ENCODE measurements at places on chromosomes 7 and 10.
A peak's percentile ranks its signal among the peaks of the same experiment; 100 is the strongest.

- no peak for DNase-seq
Measured at GRCh38 chr10:27660268-27660667, 85.4 kb downstream of the MKX start.

DNA sequence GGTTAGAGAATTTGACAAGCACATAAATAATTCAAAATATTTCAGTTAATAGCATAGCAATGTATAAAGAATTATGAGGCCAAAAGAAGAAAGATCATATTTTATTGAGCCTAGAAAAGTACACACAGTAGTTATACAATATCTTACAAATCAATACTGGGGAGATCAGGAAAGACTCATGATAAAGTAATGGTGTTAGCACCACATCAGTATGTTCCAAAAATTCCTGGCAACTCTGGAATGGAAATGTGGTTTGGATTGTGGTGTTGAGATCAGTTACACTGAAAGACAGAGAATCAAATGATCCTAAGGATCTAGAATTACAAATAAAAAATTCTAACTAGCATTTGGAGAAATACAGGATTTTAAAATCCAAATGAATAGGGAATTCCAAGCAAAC is 420.5 kb upstream of the CNTNAP2 start:
- no peak for DNase-seq

GRCh38 chr7:1134951-1135350 is 25.0 kb downstream of the ZFAND2A start:
- DNase-seq: no peak

DNA sequence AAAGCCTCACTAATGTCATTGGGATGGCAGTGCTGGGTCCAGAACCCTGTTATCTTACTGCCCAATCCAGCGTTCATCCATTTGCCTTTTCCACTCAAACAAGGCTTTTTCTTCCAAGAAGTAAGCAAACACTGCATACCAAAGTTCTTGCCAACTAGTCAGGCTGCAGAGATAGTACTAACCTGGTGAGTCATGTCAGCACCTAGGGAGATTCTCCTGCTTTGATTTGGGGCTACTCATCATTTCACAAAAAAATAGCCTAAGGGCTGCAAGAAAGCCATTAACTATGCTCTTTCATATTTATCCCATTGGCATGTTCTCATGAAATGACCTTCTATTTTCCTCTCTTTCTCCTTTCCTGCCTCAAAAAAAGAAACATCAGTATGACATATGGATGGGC is 142.6 kb downstream of the TWIST1 start:
- no peak for DNase-seq

GRCh38 chr10:104615136-104615535 is 26.0 kb upstream of the SORCS3 start:
- DNase-seq: no peak

DNA sequence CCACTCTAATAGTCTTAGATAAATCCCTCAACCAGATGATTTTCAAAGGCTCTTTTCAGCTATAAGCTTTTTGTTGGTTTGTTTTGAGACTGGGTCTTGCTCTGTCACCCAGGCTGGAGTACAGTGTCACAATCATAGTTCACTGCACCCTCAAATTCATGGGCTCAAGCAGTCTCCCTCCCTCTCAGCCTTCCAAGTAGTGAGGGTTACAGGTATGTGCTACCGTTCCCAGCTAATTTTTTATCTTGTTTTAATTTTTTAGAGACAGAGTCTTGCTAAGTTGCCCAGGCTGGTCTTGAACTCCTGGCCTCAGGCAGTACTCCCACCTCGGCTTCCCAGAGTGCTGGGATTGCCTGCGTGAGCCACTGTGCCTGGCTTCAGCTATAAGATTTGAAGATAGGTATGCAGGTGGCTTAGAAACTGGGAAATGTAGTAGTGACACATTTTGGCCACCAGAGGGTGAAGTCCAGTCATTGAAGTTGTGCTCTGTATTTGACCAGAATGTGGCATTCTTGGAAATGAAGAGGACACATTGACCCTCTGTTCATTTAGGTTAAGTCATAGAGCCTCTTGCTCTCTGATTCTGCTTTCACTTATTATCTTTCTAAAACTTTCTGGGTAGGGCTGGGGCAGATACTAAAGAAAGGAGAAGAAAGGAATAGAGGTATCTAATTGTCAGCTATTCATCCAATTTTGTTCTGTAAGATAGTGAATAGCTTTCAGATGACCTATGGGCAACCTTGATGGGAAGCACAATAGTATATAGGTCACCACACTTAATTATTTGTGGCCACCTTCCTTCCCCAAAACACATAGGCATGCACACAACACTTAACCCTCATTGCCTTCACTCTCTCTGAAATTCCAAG is 36.0 kb downstream of the R3HCC1L start:
- DNase-seq: peak; percentile 53

GRCh38 chr10:124336186-124336585 is 82.5 kb downstream of the OAT start:
- no peak for DNase-seq

DNA sequence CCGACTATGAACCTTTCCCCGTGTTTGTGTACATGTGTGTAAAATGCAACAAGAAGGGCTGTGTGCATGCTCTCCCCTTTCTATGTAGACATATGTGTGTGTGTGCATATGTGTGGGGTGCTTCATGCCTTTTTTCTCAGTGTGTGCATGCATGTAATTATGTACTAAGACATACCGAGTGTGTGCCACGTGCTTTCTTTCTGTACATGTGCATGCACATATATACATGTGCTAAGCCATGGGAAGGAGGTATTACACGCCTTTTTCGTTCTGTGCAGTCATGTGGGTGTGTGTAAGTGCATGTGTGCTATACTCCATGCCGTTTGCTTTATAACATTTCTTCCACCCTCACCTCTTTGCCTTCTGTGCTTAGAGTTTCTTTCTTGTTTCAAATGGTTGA is 544.3 kb downstream of the TNS3 start:
- DNase-seq: no peak

GRCh38 chr7:28542410-28542809 is 130.1 kb downstream of the CREB5 start:
- no peak for DNase-seq

DNA sequence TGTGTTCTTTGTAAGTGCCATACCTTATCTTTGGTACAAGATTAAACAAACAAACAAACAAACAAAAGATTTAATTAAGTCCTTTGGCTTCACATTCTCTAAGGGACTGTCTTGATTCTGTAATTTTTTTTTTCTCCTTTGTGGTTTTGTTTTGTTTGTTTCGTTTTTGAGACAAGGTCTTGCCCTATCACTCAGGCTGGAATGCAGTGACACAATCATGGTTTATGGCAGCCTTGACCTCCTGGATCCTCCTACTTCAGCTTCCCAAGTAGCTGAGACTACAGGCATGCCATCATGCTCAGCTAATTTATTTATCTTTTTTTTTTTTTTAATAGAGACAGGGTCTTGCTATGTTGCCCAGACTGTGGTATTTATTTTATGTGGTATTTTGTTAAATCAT is 165.8 kb downstream of the LRRC4 start:
- no peak for DNase-seq

DNA sequence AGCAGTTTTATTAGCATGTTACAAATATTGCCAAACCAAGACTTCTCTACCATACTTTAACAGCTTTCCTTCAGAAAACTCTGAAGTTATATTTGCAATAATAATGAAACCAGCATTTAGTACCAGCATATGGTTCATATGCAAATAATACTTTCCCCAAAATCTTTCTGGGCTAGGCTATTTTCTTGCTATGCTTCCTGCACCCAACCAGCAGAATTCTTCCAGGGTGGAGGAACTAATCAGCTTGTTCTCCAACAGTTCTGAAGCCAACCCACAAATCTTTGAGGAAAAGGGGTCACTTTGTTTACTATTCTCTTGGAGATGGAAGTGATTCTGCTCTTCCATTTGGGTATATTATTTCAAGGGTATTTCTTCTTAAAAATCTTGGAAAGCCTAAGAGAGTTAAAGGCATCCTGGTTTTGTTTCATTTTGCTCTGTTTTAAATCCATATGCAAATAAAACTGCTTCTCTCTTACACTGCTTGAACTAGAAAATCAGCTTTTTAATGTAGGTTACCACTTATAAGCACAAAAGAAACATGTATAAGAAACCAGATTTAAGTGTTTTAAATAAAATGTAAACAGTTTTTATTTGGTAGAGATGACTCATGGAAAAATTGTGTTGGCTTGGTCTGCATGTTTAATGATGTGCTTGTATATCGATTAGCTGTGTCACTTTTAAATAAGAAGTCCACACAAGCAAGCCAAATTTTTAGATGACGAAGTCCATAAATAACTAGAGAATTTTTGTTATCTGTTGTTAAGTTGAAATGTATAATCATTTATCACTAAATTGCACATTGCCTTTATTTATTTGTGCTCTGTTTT is 103.7 kb downstream of the HECTD2 start:
- no peak for DNase-seq

- DNase-seq: no peak
Measured at GRCh38 chr10:123415523-123415922, 250.6 kb upstream of the GPR26 start.

DNA sequence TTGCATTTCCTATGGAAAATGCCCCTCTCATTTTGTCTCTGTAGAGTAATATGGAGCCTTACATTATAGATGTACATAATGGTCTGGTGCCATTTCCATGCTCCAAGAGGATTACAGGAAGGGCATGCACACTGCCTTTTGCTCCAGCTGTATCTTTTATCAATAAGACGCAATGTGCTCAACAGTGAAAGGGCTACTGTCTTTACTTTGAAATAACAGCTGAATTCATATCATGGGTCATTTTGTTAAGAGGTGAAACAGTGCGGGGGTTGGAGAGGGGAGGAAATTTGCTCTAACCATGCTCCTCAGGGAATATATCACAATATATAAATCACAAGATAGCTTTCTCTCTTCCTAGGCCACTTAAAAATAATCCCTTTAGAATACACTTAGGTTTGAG is 77.7 kb downstream of the ICA1 start:
- DNase-seq: no peak

DNA sequence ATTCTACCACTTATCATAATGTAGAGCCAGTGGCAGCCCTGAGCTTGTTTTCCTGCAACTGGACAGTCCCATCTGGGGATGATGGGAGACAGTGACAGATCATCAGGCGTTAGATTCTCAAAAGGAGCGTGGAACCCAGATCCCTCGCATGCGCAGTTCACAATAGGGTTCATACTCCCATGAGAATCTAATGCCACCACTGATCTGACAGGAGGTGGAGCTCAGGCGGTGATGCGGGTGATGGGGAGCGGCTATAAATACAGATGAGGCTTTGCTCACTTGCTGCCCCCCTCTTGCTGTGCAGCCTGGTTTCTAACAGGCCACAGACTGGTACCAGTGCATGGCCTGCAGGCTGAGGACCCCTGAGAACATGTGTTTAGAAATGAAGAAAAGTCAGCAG is 260.1 kb downstream of the CAMK1D start:
- no peak for DNase-seq

GRCh38 chr7:24574950-24575349 is 1.7 kb downstream of the PALS2 start:
- no peak for DNase-seq

DNA sequence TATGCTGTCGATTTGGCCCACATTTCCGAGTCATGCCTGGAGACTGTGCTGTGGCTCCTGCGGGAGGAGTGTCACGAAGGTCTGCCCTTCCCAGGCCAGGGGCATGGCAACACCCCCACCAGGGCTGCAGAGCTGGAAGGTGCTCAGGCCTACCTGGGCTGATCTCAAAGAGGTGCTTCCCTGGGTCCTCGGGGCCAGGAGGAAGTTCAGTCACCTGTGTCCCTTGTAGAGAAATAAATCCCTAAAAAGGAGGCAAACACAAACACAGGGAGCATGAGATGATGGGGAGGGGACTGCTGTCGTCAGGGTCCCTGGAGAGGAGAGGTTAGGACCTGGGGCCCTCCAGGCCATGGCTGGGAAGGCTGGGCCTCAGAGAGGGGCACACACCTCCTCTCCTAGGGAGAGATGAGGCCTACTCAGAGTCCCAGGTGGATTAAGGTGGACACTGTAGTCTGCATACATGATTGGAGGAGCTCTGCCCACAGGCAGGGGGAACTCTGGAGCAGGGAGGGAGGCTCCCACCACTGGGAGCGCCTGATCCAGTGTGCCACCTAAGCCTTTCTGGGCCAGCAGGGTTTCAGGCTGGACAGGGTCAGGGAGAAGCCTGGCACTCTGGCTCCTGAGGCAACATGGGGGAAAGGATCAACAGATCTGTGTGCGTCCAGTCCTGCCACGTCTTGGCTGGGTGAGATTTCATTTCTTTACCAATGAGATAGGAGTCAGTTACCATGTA is 49.4 kb downstream of the ARHGAP22 start:
- no peak for DNase-seq

DNA sequence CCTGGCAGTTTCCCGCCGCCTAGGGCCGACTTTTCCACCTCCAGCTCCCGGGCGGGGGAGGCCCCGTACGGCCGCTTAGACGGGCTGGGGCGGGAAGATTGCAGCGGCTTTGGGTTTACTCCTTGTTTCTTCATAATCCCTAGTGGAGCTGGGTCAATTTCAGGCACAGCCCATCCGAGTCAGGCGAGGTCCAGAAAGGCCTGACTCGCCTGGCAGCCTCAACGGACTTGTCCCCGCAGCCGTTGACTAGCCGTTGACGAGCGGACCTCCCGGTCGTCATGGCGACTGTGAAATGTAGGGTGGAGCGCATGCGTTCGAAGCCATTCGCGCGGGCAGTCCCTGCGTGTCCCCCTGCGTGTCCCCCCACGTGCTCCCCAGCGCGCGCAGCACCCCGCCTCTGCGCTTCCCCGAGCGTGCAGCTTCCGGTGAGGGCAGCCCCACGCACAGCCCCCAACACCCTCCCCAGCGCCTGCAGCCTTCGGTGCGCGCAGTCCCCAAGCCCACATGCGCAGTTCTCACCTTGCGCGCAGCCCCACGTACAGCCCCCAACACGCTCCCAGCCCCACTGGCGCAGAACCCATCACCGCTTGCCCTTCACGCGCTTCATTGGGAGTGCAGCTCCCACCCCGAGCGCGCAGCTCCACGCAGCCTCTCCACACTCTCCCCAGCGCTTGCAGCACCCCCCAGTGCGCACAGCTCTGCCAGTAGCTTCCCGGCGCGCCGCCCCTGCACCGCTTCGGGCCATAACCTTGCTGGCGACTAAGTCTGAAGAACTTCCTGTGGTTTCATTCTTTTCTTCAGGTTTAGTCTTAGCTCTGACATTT is 67.8 kb downstream of the TBX20 start:
- DNase-seq: no peak

DNA sequence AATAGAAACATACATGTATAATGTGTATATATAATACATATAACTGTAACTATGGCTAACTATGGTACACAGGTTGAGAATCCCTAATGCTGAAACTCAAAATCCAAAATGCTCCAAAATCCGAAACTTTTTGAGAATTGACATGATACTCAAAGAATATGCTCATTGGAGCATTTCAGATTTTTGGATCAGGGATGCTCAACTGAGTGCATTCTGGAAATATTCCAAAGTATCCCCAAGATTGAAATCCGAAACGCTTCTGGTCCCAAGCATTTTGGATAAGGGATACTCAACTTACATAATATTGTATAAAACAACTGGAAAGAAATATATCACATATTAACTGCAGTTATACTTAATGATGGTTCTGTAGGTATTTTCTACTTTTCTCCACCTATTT is 94.2 kb upstream of the ASAH2 start:
- DNase-seq: no peak

Measured in Panc1 (cell line).